ENCODE measurements at places on chromosomes 11 and 22.
A peak's percentile ranks its signal among the peaks of the same experiment; 100 is the strongest.

DNA sequence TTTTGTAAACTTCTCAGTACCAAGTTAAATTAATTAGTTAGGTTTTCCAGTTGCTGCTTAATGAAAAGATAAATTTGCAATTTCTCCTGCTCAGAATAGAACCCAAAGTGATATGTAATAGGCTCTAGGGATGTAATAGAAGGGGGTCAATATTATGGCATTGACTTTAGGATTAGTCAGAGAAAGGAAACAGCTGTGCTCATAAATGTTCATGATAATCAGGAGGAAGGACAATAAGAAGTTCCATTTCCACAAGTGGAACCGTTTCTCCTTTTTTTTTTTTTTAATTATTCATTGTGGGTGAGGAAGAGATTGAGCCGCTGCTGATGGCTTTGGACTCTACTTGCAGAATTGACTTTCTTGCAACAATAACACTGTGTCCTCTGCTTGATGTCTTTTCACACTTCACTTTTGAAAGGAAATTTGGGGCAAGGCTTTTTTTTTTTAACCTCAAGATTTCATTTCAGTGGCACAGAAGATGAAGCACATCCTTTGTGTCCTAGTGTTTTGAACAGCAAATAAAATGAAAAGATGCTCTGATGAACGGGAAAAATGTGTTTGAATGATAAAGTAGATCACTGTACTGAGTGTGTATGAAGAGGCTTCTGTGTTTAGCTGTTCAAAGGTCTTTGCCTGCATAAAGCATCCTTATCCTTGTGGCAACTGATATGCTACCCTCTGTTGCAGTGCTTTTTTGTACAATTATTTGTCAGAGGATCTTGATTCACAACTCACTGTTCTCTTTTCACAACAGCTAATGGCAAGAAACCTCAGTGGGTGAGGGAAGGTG lies 62.4 kb downstream of the GAS2 start:
- H3K36me3 ChIP-seq = no peaks in the 10 kb centered on the region
- H3K4me1 ChIP-seq = no peaks in the 10 kb centered on the region
- no peak overlapping the region for H3K27ac ChIP-seq
- H3K27me3 ChIP-seq = peaks cover 5% of the 10 kb centered on the region
- no peak overlapping the region for H3K4me3 ChIP-seq

DNA sequence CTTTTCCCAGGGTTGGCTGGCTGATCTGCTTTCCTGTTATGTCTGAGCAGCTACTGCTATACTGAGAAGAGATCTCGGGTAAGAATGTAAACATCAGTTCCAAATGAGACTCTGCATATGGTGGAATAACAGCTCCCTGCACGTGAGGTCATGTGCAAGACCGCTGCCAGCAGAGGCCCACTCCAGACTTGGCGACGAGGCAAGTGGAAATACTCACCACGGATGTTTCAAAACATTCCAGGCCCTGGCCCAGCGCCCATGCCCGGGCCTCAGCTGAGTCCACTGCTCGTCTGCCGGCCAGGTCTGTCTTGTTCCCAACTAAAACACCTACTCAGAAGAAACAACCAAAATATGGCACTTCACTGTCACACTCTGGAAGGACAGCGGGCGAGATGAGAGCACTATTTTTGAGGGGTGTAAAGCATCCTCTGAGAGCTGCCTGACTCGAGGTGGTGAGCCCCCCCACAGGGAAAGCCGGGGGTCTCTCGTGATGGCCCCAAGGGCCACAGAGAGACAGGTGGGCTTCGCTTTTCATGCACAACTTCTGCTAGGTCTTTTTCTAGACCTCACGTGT lies 13.1 kb downstream of the IFT27 start:
- no peak overlapping the region for H3K4me3 ChIP-seq
- H3K4me1 ChIP-seq = no peaks in the 10 kb centered on the region
- H3K27ac ChIP-seq = no peak overlapping the region
- no peaks in the 10 kb centered on the region for H3K27me3 ChIP-seq
- DNase-seq = no peak

GRCh38 chr22:38180841-38181452 lies 683 bp downstream of the PLA2G6 start:
- H3K27me3 ChIP-seq = no peaks in the 10 kb centered on the region
- DNase-seq = peak; percentile 50
- H3K4me3 ChIP-seq = peak overlapping the region; percentile 98
- peak overlapping the region; percentile 97 for H3K27ac ChIP-seq
- H3K4me1 ChIP-seq = peaks cover 58% of the 10 kb centered on the region

DNA sequence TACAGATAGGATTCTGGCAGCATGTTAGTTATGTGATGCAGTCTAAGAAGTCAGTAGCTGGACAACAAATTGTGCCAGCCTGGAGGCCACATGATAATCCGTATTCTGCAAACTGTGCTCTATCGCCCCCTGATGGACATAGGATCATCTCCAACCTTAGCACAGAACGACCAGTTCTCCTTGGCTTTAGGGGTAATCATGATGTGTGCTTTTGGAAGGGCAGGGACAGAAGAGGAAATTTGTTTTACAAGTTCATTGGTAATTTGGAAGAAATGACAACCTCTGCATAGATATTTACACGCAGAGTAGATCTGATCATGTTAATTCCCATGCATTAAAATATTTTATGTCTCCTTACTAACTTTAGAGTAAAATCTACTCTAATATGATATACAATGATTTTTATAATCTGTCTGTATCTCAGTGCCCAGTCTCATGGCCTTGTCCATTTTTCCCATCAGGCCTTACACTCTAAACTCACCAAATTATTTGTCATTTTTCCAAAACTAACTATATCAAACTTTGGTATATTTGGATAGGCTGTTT lies 12.1 kb downstream of the OR10D3 start:
- H3K27ac ChIP-seq = no peak overlapping the region
- peaks cover 17% of the 10 kb centered on the region for H3K27me3 ChIP-seq
- peaks cover 4% of the 10 kb centered on the region for H3K4me1 ChIP-seq
- H3K36me3 ChIP-seq = no peaks in the 10 kb centered on the region
- peak; percentile 60 for DNase-seq
- H3K4me3 ChIP-seq = no peak overlapping the region

DNA sequence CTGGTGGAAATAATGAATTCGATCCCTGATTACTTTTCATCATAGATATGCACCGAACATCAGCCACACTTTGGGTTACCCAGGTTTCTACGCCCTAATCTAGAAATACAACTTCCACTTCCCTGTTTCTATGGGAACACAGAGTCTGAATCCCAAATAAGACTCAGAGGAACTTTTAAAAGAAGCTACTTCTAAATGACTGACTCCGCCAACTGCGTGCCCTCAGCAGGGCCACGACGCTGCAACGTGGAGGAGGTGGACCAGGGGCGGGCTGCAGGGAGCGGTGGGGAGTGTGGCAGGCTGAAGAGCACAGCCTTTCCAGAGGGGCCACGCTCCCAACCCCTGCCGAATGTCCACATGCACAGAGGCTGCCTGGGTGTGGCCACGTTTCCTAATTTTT lies 304.0 kb downstream of the SHANK2 start:
- no peak for DNase-seq
- H3K36me3 ChIP-seq = peaks cover 15% of the 10 kb centered on the region
- H3K4me1 ChIP-seq = no peaks in the 10 kb centered on the region
- H3K27me3 ChIP-seq = no peaks in the 10 kb centered on the region
- H3K27ac ChIP-seq = no peak overlapping the region

DNA sequence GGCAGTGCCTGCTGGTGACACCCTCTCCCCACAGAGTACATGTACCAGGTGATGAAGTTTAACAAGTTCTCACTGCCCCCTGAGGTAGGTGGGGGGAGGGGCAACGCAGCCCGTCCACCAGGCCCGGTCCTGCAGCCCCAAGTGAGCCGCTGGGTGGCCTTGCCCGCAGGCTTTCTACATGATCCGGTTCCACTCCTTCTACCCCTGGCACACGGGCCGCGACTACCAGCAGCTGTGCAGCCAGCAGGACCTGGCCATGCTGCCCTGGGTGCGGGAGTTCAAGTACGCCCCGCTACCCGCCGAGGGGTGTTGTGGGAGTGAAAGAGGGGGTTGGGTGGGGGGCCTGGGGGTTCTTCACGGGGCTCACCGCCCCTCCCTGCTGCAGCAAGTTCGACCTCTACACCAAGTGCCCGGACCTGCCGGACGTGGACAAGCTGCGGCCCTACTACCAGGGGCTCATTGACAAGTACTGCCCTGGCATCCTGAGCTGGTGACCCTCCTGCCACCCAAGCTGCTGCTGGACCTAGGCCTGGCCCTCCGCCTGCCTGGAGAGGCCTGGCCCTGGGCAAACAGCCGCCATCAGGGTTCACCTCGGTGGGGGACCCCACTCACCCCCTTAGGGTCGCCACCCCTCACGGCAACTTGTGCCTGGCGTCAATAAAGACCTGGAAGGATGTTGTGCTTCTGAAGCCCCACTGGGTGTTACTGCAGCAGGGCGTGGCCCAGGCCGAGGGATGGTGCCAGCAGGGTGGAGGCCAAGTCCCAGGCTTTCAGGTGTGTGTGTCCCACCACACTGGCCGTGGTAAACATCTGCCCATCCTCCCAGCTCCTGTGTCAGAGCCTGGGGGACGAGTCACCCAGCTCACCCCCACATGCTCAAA lies 2.9 kb downstream of the MIOX start:
- no peak for DNase-seq
- H3K36me3 ChIP-seq = no peaks in the 10 kb centered on the region
- no peaks in the 10 kb centered on the region for H3K27me3 ChIP-seq
- H3K4me3 ChIP-seq = no peak overlapping the region

DNA sequence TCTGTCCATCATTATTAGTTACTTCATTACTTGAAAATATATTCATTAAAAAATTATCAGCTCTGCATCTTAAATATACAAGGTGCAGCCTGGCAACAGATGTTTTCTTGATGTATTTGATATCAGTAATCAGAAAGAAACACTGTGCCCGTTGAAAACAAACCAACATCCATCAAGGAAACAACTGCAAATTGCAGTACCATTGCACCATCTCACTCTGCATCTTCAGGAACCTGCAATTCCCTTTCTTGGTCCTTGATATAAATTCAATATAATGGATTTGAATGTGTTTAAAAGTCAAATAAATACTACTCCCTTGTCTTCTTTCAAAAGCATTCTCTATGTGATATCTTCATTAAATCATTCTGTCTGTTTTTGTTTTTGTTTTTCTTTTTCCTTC lies 1131.2 kb downstream of the FAM181B start:
- no peak overlapping the region for H3K4me3 ChIP-seq
- no peaks in the 10 kb centered on the region for H3K27me3 ChIP-seq
- H3K27ac ChIP-seq = peak overlapping the region; percentile 57

DNA sequence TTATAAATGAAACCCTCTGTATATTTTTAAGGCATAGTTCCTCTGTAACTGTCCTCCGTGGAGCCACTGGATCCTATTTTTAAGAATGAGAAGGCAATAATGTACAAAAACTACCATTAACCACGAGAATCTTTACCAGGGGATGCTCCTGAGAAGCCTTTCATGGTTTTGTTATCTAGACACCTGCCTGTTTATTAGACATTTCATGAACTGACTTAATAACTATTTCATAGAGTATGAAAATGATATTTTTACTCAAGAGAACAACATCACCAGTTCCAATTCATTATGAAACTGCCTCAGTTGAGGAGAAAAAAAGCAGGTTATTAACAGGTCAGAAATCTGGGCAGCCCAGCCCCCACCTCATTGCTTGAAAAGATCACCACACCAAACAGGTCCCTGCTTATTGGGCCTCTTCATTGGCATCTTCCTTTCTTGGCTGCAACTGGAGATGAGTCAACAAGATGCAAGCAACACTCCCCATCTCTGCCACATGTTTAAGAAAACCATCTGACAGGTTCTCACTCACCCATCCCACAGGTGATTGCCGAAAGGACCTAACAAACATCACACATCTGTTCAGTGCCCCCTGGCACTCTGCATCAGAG lies 27.8 kb downstream of the ETS1 start:
- peak; percentile 39 for DNase-seq
- no peaks in the 10 kb centered on the region for H3K36me3 ChIP-seq

DNA sequence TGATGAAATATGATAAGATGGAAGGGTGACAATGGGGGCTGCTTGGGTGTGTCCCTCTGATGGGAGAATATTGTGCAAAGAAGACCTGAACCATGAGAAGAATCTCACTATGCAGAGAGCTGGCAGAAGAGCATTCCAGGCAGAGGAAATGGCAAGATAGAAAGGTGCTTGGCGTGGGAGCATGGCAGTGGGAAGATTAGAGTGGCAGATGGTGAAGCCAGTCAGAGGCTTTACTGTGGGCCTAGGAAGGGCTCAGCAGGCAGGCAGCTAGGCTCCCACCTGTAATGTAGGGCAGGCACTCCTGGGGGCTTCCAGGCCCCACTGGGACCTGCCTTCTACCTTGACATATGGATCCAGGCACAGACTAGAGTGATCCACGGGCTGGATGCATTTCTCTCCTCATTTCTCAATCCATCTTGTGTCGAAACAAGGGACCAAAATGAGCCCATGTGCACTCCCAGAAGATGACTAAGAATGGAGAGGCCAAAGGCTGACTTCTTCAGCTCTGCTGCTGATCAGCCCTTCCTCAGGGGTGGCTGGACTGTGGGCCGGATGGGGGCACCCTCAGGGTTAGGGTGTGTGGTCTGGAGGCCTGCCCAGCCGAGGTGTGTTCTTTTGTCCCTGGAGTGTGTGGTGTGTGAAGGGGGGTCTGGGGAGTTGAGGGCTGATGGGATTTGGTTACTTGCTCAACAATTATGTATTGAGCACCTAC lies 88.3 kb downstream of the TSPAN18 start:
- no peaks in the 10 kb centered on the region for H3K27me3 ChIP-seq
- no peak for DNase-seq
- H3K36me3 ChIP-seq = no peaks in the 10 kb centered on the region
- peaks cover 8% of the 10 kb centered on the region for H3K4me1 ChIP-seq
- no peak overlapping the region for H3K27ac ChIP-seq

- peak overlapping the region; percentile 5 for H3K4me3 ChIP-seq
- no peaks in the 10 kb centered on the region for H3K36me3 ChIP-seq
- DNase-seq = peak; percentile 58
- H3K27ac ChIP-seq = no peak overlapping the region
These were observed 18.9 kb downstream of the SHANK3 start for GRCh38 chr22:50691521-50691920.

DNA sequence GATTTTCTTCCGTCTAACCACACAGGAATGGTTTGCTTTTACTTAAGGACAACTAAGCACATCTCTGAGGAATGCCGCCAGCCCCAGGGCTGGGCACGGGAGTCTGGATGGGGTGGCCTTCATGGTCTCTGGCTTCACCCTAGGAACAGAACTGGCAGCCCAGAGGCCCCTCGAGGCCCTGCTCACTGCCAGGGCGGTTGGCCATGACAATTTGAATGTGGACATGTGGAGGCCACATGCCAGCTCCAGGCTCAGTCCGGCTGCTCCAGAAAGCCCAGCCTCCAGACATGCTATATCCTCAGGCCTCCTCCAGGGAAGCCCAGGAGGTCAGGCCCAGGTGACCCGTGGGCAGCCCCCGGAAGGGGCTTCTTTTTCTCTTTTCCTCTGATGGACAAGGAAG lies 84.0 kb upstream of the FGF3 start:
- no peaks in the 10 kb centered on the region for H3K4me1 ChIP-seq
- H3K27ac ChIP-seq = no peak overlapping the region
- H3K4me3 ChIP-seq = no peak overlapping the region
- no peaks in the 10 kb centered on the region for H3K36me3 ChIP-seq
- DNase-seq = no peak

DNA sequence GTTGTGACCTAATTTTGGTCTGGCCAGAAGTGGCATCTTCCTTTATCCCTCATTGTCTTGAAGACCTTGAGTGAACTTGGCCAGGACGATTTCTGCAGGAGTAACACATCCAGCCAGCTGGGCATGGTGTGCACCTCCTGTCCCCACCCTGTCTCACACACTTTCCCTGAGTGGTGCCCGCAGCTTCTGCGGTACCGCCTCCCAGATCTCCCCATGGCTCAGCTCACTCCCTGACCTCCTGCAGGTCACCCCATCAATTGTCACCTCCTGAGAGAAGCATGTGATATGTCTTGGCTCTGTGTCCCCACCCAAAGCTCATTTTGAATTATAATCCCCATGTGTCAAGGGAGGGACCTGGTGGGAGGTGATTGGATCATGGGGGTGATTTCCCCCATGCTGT lies 50.2 kb upstream of the TP53I11 start:
- no peaks in the 10 kb centered on the region for H3K27me3 ChIP-seq
- no peak overlapping the region for H3K4me3 ChIP-seq
- no peak for DNase-seq
- no peaks in the 10 kb centered on the region for H3K36me3 ChIP-seq
- H3K4me1 ChIP-seq = no peaks in the 10 kb centered on the region
